Fibroblast of villous mesenchyme (primary cell): ENCODE measurements at places on chromosomes 5 and 9.
A peak's percentile ranks its signal among the peaks of the same experiment; 100 is the strongest.

DNA sequence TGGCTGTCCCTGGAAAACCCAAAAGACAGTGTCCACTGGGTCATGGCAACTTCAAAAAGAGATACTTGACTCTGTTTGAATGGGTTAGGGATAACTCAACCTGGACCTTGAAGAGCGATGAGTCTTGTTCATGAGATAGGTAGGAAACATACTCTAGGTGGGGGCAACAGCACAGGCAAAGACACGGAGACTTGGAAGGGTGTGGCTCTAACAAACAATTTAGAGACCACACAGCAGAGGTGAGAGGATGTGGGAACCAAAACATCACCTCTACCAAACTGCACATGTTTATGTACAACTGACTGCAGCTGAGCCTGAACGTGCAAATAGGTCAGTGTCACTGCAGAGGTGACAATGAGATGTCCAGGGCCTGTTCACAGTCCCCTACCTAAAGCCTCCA lies 247.7 kb upstream of the ADRA1B start:
- no peak for DNase-seq

GRCh38 chr5:61289669-61290306 lies 42.3 kb upstream of the ZSWIM6 start:
- no peak for DNase-seq

- DNase-seq = no peak
These were observed 135.8 kb upstream of the SNX2 start for GRCh38 chr5:122639033-122639432.

DNA sequence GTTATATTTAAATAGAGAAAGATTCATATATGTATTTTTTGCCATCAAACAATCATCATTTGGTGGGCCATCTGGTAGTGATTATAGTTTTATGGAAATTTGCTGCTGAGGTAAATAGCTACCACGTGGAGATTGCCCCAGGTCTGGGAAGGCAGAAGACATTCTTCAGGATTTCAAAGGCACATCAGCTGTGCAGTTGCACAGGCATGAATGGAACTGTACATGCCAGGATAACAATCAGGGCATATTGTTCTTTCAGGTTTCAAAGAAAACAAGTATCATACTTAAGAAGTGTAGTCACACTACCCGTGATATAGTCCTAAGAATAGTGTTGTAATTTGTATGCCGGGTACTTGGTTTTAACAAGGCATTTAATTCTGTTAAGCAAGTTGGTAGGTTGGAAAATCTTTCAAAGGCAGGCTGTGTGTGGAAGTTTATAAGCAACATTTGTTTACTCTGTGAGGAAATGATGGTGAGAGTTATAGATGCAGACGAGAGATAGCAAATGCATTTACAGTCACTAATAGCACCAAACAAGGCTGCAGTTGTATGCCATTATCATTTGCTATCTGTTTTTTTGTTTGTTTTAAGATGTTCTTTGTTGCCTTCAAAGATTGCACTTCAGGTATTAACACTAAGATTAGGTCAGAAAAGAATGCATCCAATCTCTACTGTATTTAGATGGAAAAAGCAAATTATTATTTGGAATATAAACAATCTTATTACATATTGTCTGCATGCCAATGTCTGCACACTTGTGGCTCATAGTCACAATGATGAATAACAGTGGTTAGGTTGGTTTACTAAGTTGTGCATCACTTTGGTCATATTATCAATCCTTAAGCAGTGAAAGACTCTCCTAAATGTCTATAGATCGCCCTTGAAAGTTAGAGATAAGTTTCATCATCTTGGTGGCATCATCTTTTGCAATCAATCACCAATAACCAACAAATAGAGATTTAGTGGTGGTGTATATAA lies 55.3 kb downstream of the RPS23 start:
- DNase-seq = peak; percentile 31

GRCh38 chr5:180613188-180613813 lies 22.0 kb upstream of the SCGB3A1 start:
- DNase-seq = no peak

DNA sequence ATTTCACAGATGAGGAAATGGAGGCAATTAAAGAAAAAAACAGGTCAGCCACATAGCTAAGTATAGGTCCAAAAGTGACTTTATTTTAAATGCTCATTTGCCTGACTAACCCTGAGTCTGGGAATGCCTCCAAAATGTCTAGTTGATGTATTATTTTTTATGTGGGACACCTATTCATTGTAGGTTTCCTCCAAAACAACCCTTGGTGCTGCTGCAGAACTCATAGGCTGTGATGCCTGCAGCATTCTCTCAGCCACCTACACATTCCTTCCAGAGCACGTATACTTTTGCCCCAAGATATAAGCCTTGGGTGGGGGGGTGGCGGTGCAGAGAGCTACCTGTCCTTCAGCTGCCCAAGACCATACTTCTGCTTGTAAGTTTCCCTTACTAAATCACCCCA lies 77.4 kb downstream of the MSX2 start:
- DNase-seq = no peak

DNA sequence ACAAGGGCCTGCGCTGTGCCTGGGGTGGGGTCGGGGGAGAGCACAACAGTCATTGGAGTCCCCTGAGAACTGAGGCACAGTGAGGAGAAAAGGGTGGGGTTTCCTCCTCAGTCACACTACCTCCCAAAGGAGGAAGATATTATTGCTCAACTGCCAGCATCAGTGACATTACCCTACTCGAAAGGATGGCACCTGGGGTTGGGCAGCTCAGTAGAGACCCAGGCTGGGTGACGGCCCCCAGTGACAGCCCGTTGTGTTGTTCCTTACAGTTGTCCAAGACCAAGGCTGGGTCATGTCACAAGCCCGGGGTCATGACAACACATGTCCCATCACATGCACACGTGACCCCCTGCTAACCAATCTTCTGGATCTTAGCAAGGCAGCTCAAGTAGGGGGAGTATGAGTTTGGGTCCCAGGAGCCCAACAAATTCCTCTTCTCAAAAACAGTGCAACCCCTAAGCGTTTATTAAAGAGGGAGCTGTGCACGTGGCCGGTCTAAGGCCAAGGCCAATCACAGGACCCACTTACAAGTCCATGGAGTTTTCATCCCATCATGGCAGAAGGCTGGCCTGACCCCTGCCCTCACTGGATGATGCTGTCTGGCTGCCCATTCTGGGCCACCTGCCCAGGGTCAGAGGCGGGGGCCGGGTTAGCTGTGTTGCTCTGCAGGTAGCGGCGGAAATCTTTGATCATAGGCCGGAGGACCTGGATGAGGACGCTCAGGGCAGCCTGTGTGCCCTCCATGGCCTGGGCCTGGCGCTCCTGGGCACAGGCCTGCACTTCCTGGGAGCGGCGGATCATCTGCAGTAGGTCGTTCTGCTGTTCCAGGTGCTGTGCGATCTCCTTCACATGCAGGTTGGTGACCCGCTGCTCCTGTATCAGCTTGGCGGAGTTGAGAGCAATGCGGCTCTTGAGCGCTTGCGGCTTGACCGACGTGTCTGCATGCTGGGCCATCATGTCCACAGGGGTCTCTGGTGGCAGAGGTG lies 4.0 kb downstream of the NAIF1 start:
- DNase-seq = no peak
